ENCODE measurements at places on chromosomes 2 and 18.

- DNase-seq: no peak
Observed at GRCh38 chr2:98455494-98455976, 10.9 kb downstream of the INPP4A start.

GRCh38 chr2:10343658-10344057, 41.0 kb downstream of the HPCAL1 start:
- DNase-seq: no peak

GRCh38 chr2:28201671-28202180, 190.9 kb upstream of the FOSL2 start:
- no peak for DNase-seq

DNA sequence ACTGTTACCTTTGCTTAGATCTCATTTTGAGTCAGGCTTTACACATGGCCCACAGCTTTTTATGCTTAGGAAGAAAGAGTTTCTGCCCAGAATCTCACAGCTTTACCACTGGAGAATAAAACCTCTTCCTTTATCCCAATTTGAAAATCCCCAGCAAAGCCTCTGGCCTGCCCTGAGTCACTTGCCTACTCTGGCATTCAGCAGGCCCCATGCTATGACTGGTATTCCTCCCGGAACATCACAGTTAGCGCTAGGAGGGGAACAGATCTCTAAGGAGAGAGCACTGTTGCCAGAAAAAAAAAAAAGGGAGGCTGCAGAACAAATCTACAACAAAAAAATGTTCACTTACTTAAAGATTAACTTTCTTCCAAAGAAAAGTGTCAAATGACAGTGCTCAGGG, 152.9 kb upstream of the DNMT3A start:
- no peak for DNase-seq

DNA sequence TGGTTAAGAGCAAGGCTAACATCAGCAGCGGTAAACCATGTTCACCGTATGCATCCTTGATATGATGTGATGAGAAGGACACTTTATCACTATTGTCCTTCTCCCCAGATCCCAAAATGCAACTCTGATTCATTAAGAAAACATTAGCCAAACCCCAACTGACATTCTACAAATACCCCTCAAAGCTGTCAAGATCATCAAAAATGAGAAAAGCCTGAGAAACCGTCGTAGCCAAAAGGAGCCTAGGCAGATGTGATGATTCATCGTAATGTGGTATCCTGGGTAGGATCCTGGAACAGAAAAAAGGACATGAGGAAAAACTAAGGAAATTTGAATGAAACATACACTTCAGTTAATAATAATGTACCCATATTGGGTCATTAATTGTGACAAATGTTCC, 67.3 kb upstream of the ST6GAL2 start:
- DNase-seq: no peak

DNA sequence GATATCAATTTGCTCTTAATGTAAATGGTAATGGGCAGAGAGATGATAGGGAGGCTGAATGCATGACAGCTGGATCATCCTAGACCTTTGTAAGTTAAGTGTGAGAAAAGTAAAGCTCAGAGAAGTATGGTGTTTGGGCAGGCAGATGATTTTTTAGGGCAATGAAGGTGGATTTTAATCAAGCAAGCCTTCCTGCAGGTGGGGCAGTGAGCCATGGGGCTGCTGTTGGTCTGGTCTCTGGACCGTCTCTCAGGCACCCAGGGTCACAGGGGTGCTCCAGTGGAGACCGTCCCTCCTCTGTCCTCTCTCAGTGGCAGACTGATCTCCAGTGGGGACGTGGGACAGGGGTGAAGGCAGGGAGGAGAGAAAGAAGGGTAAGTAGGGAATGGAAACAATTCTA, 69.8 kb upstream of the STK17B start:
- DNase-seq: no peak

- peak; percentile 48 for DNase-seq
Observed at GRCh38 chr2:12725233-12726187, 8.8 kb downstream of the TRIB2 start.

- DNase-seq: peak; percentile 14
Observed at GRCh38 chr2:108921096-108922030, 67.7 kb downstream of the EDAR start.

DNA sequence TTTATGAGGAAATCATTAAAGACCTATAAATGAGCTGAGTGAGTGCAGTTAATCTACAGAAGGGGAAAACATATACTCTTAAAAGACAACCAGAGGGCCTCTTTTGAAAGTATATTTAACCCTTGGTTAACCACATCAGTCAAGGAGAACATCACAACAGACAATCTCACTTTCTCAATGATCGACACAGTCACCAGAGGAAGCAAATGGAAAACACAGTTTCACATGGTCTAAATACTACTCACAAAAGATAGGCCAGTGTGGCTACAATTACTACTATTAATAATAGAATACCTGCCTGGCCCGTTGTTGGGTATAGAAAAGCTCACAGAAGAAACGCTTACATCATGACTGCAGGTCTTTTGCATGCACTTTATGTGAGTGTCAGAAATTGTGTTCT, 426.2 kb downstream of the NCKAP5 start:
- DNase-seq: no peak

- no peak for DNase-seq
Observed at GRCh38 chr2:110940376-110940910, 180.3 kb upstream of the BCL2L11 start.

DNA sequence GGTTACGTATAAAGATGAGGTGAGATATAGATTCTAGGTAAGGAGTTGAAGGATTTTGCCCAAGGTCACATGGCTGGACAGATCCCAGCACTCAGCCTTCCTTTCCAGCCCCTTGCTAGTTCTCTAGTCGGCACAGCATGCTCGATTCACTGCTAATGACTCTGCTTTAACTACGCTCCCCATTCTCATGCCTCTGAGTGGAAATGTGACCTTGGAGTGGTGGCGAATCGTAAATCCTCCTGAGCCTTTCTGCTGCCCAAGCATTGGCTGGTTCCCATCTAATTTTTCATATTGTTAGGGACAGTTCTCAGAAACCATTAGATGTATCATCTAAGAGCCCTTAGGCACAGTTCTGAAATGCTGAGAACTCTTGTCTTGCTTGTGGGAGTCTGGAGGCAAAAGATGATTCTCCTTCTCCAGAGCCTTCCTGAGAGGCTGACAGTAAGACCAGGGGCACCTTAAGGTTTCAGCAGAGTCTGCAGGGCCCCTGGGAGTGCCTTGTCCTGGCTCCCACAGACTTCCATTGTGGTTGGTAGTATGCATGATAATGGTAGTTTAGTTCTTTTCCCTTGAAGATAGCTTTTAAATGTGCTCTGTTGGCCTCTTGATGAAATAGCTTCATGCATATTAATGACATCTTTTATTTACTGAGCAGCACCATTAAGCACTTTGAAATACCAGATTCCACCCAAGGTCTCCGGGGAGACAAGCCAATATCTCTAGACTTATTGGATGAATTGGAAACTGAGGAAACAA, 377.8 kb upstream of the SLC14A2 start:
- no peak for DNase-seq

- DNase-seq: no peak
Observed at GRCh38 chr18:55406451-55406991, 181.5 kb downstream of the TCF4 start.

- DNase-seq: no peak
Observed at GRCh38 chr2:191152482-191153240, 1.9 kb upstream of the STAT4 start.

GRCh38 chr2:14401873-14402272, 230.6 kb upstream of the LRATD1 start:
- peak; percentile 91 for DNase-seq

- no peak for DNase-seq
Observed at GRCh38 chr18:6591491-6591890, 138.0 kb upstream of the ARHGAP28 start.

GRCh38 chr2:62817348-62817747, 111.8 kb downstream of the EHBP1 start:
- no peak for DNase-seq

- DNase-seq: peak; percentile 16
Observed at GRCh38 chr2:26982102-26982742, 11.8 kb downstream of the MAPRE3 start.

- DNase-seq: no peak
Observed at GRCh38 chr18:1954583-1955312, 616.6 kb downstream of the METTL4 start.

- no peak for DNase-seq
Observed at GRCh38 chr2:237234268-237234667, 148.6 kb downstream of the COPS8 start.

DNA sequence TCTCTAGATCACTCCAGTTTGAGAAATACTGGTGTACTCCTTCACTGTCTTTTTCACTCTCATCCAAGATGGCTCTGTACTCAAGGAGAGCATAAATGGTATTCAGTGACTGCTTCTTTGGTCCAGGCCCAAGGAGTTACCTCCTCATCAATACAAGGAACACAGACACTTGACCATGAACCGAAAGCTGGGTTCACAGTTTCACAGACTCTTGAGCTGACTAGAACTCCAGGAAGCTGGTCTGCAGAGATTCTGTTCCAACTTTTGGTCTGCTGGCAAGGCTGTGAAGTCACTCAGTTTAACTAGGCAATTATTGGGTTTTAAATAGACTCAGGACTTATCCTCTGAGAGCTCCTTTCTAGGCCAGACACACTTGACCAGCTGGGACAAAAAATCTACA, 7.4 kb upstream of the IGFBP5 start:
- DNase-seq: no peak

DNA sequence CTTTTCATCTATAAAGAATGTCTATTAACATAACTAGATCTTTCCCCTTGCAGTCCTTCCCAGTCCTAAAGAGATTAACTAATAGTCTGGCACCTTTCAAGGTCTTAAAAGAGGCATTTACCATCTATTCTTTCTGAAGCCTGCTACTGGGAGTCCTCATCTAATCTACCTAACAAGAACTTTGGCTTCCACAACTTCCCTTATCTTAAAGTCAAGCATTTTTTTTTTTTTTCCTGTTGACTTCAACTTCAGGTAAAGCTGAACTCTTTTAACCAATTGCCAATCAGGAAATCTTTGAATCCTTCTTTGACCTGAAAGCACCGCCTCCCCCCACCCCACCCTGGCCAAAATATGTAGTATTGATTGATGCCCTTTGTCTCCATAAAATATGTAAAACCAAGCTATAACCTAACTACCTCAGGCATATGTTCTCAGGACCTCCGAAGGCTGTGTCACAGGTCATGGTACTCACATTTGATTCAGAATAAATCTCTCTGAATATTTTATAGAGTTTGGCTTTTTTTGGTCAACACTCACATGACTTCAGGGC, 168.6 kb downstream of the PTPRM start:
- no peak for DNase-seq

DNA sequence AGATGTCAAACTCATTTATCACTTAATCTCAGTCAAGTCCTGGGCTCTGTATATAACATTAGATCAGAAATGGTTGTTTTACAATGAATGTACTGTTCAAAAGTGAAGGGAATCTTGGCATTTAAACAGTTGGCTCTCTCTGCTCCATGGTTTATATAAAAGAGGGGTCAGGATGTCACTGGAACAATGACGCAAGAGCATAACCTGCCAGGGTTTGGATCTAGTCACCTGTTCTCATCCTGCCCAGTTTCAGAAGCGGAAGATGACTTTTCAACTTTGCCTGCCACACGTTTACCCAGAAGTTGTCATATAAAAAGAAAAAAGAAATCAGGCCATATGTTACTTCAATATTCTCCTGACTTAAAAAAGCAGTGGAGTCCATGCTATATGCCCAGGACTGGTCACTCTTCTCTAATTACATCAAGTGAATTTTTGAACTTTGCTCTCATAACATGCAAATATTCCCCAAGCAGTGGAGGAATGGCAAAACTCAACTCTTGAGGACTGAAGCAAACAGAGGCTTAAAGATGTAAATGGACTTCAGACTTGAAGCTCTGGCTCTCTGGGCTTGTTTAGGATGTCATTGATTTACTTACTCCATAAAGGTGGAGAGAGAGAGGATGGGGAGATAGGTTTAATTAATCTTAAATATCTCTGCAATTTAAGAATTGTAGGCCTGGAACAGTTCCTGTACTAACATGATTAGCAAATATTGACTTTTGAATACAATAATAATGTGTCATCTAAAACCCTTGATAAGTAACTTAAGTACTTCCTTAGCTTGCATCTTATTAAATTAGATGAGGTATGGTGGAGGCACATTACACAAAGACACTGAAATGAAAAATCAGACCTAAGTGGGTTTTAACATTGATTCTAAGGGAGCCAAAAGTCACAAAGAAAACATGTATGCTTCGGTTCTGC, 58.3 kb downstream of the ETAA1 start:
- DNase-seq: no peak

DNA sequence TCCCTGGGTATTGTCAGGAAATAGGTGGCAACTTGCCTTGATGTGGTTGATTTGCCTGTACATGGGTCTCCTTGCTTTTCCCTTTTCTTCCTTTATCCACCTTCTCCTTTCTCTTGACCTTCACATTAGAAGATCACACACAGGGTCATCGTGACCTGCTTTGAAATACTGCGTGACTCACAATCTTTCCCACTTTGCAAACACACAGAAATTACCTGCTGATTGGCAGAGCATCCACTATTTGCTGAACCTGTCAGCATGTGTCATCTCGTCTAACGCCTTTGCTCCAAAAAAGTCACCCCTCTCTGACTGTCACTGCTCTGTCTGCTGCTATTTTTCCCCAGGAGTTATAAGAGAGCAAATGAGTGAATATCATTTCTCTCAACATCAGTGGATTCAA, 60.8 kb downstream of the MYO3B start:
- DNase-seq: no peak

DNA sequence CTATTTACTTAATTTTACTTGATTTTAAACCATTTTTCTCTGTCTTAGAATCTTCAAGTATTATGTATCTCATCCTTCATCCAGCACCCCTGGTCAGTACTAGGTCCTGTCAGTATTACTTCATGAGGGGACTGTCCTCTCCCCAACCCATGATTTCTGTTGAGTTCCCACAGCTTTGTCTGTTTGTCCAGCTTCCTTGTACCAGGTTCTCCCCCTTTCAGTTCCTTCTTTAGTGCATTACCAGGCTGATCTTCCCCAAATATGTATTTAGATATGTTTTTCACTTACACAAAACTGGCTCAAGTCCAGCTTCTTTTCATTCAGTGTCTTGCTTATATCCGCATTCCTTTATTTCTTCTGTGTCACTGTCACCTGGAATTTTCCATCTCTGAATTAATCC, 13.8 kb upstream of the TTC27 start:
- DNase-seq: no peak

- DNase-seq: peak; percentile 53
Observed at GRCh38 chr18:59492756-59493421, 133.8 kb upstream of the LMAN1 start.

- no peak for DNase-seq
Observed at GRCh38 chr2:172182624-172183023, 79.9 kb upstream of the DLX2 start.

DNA sequence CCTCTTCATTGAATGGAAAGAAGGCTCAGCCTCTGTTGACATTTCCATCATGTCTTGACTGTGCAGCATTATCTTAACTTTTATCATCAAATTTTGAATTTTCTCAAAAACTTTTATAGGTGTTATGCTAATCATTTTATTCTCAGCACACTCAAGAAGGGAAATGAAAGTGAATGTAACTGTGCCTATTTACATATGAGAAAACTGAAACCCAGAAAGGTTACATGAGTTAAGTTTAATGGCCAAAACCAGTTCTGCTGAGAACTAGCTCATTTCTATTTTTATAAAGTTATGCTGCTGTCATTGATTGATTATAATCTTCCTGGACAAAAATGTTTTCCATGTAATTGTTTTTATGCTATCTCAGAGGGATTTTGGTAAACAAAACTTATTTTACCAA, 618.8 kb upstream of the NRXN1 start:
- DNase-seq: no peak

- no peak for DNase-seq
Observed at GRCh38 chr2:230927711-230928341, 2.8 kb upstream of the GPR55 start.

GRCh38 chr2:67982956-67983355, 79.8 kb downstream of the C1D start:
- no peak for DNase-seq
